ENCODE measurements at places on chromosomes 3 and 15.

GRCh38 chr3:7368597-7368996 lies 507.7 kb downstream of the GRM7 start:
- DNase-seq, result no peak

GRCh38 chr15:101362359-101362758 lies 67.3 kb upstream of the SNRPA1 start:
- DNase-seq, result no peak

- DNase-seq, result no peak
These were observed 72.7 kb upstream of the FNDC3B start for GRCh38 chr3:171966533-171967136.

DNA sequence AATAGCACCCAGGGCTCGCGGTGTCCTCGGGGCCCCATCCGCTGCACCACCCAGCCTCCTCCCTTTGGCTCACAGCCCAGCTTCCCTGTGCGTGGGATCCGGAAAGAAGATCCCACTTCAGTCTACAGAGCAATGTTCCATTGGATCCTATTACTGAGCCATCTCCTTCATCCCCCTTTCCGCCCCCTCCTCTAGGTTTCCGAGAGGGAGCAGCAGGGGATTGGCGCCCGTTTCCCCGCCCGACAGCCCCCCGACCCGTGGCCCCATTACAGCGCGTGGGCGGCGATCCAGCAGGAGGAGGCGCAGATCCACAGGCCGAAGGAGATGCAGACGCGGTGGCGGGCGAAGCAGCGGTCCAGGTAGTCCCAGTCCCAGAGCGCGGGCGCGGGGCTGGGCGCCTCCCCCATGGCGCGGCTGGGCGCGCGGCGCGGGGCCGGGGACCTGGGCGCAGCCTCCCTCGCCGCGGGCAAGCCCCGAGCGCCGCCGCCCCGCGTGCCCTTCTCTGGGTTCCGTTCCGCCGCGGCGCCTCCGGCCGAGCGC lies 340 bp downstream of the TMEM44 start:
- no peak for DNase-seq

DNA sequence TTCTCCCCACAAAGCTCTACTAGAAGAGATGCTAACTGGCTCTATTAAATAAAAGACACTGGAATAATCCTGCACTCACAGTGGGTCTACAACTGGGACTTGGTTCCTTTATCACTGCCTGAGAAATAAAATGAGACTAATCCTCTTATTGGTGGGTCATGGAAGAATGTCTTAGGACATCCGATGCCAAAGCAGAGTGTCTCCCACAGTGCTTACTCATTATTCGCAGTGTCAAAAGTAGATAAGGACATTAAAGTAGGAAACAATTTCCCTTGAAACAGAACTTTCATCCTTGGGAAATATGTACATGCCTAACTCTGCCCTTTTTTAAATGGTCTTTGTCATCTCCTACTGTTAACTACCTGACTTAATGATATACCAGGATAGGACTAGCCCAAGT lies 71.5 kb downstream of the GSK3B start:
- DNase-seq, result no peak

DNA sequence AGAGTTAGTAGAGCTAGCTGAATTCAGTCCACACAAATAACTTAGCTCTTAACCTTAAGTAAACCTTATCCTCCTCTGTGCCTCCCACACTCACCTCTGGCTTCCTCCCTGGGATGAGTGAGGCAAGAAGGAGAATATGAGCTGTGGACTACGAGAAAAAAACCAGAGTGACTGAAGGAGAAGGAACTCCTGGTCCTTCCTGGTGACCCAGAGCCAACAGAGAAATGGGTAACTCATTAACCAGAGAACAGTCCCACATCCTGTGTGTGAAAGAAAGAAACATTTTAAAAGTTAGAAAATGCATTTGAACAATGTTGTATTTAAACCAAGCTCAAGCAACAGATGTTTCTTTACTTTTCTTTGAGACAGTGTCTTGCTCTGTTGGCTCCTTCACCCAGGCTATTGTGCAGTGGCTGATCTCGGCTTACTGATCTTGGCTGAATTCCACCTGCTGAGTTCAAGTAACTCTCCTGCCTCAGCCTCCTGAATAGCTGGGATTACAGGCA lies 27.5 kb upstream of the FAM81A start:
- DNase-seq, result no peak

DNA sequence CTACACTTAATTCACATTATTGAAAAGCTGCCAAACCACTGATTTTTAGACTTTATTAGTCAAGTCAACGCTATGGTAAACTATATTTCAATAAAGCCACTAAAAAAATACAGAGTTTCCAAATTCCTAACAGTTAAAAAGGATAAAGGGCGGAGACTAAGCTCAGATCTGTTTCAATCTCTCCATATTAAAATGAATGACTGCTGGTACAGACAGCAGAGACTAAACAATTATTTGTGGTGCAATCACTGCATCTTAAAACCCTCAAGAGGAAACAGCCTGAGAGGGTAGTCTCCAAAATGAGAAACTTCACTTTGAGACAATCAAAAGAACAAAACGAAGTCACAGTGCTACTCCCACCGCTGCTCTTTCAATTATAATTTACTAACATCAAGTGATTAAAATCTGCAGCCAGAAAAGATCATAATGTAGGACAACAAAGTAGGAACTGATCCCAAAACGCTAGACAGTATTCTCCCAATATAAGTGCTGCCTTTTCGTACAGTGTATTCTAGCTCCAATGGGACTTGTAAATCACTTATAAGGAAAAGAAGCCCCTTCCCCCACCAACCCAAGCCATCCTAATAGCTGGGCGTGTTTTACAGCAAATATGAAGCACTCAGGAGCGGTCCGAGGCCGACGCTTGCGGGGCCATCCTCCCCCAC lies 1.2 kb downstream of the UBP1 start:
- no peak for DNase-seq

DNA sequence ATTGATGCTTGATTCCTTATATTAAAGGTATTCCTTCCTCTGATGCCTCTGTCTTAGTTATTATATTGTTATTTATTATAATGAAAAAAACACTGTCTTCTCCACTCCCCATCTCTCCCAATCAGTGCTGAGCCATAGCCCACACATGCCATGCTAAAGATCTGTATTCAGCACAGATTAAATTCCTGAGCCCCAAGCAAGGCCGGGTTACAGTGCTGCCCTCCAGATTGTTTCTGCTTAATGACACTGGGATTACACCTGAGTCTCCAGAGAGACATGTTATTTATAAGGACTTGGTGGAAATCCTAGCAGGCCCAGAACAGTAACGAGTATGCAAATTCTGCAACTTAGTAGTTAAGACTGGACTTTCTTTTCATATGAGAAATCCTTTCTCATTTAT lies 305.9 kb upstream of the UMPS start:
- no peak for DNase-seq

DNA sequence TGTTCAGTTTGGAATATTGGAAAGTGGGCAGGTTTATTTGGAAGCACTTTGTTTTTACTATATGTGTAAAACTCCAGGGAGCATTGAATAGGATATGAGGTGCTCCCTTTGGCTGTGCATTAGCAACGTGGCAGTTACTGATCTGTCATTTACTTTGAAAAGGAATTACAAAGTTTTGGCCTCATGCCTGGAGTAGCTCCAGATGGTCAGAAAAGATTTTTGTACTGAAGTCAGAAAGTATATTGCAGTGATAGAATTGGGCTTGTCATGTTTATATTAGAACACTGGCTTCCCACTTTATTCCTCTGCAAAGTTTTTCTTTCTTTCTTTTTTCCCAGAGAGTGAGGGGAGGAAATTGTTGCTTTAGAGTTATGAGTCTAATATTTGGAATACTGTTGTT lies 26.1 kb downstream of the FNDC3B start:
- no peak for DNase-seq

DNA sequence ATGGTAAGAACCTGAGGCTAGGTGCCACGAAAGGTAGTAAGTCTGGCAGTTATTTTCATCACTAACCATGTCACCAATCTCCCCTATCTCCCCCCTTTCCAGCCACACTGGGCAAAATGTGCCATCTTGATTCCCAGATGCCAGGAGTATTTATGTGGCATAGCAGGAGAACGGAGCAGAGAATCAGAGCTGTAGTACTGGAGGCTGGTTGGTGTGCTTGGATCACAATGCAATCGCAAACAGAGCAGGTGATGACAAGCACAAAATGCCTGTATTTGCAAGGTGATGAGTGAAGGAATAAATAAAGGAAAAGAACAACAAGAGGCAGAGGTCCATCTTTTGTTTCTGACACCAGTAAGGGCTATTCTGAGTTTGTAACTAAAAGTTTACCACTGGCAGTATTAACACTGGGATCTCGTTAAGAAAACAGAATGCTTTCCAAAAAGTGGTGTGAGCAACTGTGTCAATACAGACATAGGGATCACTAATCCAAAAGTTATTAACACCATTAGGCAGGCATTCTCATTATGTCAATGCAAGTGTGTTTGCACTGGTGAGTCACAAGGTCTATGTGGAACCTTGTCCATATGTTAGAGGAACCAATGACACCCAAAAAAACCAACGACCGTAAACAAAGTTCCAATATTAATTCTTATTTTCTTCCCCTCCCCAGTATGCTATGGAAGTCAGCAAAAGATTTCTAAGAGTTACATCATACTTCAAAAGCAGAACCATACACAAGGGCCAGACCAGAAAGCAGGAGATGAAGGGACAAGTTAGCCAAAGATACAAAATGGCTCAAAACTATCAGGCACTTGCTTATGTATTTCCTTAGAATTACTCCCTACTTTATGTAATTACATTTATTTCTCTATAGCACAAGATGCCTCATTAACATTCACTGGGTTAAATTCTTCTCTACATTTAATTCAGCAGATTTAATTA lies 556.6 kb downstream of the FOXP1 start:
- DNase-seq, result no peak

- no peak for DNase-seq
These were observed 43.8 kb upstream of the RAB6B start for GRCh38 chr3:133939463-133939835.

- no peak for DNase-seq
These were observed 15.4 kb downstream of the CRTC3 start for GRCh38 chr15:90545095-90545494.

DNA sequence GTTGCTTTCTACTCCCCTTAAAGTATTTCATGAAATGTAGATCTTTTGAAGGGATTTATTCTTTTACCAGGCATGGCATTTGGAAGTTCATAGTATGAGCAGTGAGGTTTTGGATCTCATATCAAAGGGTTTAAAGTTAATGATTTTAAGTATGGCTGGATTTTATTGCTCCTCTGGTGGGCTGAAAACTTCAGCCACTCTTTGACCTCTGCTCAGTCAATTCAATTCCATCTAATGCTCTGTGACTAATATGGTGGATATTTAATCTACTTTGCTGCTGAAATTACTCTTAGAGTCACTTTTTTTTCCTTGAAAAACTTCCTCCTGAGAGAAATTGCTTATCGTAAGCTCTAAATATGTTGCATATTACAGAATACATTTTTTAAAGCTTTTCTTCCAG lies 218.6 kb downstream of the NR2F2 start:
- no peak for DNase-seq

DNA sequence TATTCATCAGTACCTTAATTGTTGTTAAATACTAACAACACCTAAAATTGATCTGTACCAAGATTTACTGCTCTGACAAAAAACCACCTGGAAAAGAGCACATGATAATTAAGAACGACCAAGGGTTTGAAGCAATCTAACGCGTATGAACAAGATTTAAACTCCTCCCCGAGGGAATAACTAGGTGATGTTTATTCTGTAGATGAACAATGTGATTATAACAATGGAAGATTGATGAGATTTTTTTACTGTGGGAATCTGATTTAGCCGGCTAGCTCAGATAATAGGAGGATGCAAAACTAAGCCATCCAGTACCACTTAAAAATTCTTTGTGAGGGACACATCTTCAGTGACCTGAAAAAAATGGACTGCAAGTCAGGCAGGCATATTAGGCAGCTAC lies 222.1 kb downstream of the FHIT start:
- no peak for DNase-seq

DNA sequence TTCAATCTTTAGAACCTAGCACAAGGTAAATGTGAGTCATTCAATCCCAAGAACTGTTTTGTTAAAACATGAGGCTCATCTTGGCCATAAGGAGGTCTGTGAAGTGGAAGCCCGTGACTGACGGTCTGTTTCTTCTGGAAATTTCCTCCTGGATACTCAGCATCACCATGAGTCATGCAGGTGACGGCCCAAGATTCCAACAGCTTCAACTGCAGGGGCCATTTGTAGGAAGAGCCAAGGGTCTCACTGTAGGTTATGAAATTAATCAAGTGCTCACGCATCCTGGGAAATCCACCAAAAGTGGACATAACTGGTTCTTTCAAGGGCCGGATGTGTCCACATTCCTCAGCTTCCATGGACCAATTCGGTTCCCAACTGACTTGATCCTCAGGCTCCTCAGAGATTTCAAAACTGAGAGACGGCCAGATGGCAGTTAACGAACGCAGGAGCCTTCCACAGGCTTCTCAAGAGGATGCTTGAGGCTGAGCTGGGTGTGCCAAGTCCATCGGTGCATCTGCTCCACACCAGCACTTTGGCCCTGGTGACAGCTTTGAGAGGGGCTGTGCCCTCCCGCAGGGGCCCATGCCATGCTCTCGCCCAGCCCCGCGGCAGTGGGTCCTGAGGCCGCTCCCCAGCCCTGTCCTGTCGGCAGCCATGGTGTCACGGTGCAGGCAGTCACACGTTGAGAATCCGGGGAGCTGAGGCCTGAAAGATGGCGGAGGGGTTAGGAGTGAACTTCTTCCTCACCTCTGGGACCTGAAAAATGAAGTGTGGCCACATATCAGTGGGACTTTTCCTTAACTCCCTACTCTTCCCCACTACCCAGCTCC lies 8.5 kb downstream of the MAP6D1 start:
- DNase-seq, result no peak

DNA sequence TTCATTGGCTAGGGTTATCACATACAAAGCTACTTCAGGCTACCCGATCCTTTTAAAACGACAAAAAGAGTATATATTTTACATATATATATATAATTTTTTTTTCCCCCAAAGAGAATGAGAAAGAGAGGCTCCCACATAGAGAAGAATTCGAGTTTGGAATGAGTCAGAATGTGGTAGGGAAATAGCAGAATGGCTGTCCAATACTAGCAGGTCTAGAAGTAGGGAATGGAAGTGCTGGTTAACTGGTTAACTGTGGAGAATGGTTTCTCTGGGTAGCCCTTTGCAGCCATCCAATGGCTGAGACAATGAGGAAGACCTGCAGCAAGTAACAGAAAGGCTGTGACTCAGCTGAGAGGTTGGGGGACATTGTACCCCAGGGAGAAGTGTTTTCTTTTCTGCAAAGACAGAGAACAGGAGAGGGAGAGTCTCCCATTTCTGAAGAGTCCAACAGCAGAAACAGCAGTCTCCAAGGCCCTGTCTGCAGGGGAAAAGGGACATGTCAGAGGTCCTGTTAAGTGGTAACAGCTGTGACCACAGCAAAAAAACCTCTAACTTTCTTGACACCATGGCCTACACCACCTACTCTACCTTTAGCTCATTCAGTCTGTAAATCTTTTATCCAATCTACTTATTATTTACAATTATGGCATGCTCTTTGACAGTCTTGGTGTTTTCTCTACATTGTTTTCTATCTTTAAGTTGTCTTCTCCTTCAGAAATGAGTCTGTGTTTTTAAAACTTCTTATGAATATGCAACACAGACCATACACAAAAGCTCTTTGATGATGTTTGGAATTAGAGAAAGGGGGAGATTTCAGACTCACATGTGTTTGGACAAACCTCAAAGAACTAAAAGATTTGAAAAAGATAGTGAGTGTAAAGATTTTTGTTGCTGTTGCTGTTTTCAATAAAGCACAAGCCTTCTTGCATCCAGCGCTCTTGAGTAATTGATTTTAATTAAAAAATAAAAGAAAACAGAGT lies 116.1 kb upstream of the SLC7A14 start:
- DNase-seq, result no peak
